NCI-H526 (cell line): ENCODE measurements at places on chromosomes 12 and 14.

GRCh38 chr14:88026890-88027289 is 22.0 kb downstream of the GPR65 start:
- no peak for DNase-seq

GRCh38 chr14:104090071-104090748 is 4.7 kb downstream of the ASPG start:
- no peak for DNase-seq

DNA sequence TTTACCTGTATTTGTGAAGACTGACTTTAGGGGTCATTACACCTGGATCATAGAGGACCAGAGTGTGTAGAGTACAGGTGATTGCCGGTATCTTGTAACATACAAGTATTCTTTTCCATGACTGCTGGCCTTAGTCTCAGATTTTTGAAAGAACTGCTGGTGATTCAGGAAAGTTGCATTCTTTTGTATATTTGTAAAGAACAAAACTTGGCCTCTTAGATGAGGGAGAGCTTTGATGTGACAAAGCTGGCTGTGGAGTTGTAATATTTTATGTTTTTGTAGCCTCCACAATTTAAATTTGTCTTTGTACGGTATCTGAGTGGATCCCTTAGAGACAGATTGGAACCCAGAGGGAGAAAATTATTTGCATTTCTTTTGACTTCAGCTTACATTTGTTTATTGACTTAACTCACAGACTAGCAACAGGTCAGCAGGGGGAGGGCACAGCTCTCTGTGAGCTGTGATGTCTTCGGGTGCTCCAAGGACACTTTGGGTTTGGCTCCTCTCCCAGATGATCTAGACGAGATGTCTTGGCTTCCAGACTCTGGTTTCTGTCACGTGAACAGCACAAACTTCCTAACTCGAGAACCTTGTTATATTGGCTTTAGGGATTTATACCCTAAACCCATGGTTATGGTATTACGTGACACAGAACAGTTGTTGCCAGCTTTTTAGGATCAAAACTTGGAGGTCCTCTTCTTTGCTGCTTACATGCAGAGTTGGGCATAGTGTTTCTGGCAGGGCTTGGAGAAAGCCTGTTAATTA is 65.9 kb downstream of the DAAM1 start:
- DNase-seq, result peak; percentile 81

DNA sequence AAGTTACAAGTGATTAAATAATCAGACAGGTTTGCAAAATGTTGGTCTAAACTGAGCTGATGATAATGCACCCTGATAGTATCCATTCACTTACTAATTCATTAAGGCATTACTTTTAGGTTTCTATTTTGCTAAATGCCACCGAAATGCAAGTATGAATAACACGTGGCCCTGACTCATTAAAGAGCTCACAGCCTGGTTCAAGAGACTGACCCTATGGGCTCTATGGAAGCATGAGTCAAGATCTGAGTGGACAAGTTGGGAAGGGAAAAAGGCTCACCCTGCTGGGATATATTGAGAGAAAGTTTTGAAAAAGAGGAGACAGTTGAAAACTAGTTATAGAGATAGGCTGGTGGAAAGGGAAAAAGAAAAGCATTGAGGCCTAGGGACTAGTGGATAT is 14.8 kb upstream of the LRRC9 start:
- DNase-seq, result no peak

GRCh38 chr12:88844426-88844825 is 264.2 kb upstream of the KITLG start:
- no peak for DNase-seq

GRCh38 chr12:132653567-132654290 is 33.4 kb downstream of the POLE start:
- DNase-seq, result no peak

DNA sequence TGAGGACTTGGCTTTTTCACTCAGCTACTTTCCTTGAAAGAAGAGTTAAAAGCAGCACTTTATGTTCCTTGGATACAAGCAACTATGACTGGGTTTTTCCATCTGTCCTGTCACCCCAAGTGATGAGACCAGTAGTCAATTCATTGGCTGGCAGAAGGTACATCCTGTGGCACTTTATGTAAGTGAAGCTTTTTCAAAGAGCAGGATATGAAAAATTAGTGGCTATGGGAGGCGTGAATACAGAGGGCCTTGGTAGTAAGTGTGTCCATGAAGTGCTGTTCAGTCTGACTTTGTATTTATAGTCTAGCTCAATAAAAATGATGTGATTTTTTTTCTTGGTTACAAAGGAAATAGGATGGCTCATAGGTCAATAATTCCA is 68.8 kb downstream of the DRAM1 start:
- no peak for DNase-seq

DNA sequence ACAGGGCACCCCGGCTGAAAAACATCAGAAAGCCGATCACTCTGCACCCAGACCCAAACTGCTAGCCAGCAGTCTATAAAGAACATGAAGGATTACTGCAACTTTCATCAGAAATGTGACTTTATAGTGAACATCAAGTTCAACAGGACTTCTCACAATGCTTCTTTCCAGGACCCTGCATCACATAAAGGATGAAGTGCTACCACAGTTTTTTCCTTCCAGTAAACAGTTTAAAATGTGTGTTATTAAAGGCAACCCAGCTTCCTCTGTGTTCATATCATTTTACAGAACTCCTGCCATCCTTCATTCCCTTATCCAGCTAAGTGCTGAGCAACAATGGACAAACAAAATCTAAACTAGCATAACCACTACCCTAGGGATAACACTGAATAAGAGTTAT is 280.3 kb upstream of the DIO2 start:
- DNase-seq, result no peak

- DNase-seq, result no peak
These were observed at the start of gene C12orf54 for GRCh38 chr12:48482198-48482597. Gene C12orf54 (plus strand): TSS chr12:48482498. CDS start chr12:48483297, 799 bp downstream.

DNA sequence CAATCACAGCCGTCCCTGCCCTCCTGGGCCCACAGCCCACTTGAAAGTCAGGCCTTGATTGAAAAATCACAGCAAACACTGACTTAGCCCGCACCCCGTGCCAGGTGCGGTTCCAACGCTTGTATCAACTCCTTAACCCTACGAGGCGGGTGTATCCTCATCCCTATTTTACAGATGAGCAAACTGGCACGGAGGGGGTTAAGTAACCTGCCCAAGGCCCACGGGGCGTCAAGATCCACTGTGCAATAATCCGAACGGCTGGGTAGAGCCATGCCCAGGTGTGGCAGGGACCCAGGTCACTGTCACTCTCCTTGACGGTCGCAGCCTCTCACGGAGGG is 583 bp downstream of the DNAH10 start:
- DNase-seq, result peak; percentile 8

DNA sequence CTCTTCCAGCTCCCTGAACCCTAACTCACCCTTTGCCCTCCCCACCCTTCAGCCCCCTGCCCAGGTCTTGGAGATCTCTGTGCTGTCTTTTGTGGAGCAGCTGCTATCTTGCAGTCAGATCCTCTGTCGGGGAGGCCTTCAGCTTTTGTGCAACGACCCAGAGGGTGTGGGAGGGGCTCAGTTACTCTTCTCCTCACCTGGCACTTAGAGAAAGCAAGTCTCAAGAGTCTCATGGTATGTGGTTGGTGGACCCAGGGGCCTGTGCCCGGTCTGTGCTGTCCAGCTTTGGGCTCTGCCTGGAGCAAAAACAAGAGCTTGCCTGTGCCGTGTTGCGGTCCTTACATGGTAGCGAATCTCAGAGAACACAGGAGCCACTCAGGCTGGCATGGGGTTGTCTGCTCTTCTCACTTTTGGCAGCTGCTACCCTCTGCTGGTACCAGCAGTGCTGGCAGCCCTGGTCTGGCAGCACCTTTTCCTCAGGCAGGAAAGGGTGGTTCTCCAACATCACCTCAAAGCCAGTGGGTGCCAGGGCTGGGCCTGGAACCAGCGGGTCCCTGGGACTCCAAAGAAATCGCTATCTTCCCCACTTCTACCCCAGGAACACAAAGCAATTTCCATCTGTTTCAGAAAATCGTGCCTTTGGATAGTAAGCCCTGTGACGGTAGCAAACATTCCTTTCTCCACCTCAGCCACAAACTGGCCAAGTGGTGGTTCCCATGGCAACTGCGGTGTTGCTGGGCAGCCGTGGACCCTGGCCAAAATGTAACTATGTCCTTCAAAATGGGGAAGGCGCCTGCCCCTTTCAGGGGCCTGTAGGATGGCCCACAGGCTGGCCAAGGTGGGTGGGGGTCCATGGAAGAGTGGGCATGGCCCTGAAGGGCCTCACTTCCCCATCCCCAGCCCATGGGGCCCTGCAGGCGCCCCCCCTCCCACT is 90.0 kb downstream of the RIN3 start:
- peak; percentile 40 for DNase-seq

DNA sequence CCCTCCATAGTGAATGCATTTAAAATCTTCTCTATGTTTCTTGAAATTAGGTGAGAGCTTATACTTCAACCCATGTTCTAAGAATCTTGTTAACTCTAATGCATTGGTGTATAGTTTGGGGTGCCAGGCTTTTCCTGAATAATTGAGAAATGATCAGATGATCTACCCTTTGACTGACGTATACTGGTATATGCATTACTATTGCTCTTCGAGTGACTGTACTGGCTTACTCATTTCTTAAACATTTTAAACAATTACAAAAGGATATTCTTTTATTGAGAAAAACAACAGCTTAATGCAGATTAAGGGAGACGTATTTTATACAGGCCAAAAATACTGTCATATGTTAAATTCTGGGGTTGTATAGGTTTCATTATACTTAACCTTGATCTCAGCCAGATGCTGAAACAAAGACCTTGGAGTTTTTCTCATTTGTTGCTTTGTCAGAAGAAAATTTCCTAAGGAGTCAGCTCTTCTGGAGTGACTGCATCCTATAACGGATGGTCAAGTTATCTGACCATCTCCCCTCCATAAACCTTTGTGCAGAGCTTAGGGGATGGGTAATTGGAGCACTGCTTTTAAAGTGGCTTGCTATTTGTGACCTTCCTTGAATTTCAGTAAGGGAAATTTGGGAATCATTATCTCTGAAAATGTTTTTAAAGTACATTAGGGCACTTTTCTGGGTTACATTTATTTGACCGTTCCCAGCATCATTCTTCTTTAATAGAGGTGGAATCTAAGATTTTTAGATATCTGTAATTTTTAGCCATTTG is 507.6 kb downstream of the PCNX1 start:
- no peak for DNase-seq

DNA sequence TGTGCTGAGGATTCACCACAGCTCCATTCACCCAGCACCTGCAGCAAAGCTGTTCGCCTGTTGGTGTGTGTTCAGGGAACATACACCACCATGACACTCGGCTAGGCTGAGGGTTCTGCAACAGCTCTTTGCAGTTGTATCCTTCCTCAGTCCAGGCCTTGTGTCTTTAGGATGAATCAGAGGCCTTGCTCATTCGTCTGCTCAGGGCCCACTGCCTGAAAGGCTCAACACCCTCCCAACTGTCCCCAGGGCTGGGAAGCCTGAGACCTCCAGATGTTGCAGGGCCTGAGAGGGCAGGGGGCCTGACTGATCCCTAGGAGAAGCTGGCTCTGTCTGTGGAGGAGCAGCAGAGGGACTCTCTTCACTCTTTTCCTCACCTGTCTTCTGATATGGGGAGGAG is 11.2 kb downstream of the ZDHHC22 start:
- no peak for DNase-seq

GRCh38 chr14:35669782-35670181 is 135.8 kb downstream of the INSM2 start:
- peak; percentile 81 for DNase-seq

DNA sequence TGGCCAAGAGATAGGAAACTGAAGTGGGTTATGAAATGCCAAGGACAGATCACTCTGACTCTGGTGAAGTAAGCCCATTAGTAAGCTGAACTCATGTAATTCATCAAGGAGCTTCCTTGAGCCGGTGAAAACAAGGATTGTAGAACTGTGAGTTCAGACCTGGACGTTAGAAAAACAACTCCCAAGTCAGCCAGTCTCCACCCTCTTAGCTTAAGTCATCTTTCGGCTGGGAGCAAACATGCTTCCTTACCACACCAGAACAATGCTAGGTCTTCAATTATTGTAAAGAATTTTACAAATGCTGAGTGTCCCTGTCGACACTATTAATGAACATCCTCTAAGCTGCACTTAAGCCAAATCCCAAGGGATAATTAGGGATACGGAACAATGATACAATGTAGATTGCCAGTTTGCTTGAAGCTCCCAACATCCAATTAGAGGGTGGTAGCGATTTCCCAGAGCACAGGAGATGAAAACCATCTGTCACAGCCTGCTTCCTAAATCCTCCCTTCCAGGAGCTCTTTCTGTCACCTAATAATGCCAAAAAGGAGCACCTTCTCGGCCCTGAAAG is 45.7 kb upstream of the VASH1 start:
- DNase-seq, result no peak

- DNase-seq, result no peak
These were observed 20.7 kb downstream of the NAA25 start for GRCh38 chr12:112087851-112088250.

- DNase-seq, result no peak
These were observed 45.1 kb downstream of the FLRT2 start for GRCh38 chr14:85574853-85575616.

DNA sequence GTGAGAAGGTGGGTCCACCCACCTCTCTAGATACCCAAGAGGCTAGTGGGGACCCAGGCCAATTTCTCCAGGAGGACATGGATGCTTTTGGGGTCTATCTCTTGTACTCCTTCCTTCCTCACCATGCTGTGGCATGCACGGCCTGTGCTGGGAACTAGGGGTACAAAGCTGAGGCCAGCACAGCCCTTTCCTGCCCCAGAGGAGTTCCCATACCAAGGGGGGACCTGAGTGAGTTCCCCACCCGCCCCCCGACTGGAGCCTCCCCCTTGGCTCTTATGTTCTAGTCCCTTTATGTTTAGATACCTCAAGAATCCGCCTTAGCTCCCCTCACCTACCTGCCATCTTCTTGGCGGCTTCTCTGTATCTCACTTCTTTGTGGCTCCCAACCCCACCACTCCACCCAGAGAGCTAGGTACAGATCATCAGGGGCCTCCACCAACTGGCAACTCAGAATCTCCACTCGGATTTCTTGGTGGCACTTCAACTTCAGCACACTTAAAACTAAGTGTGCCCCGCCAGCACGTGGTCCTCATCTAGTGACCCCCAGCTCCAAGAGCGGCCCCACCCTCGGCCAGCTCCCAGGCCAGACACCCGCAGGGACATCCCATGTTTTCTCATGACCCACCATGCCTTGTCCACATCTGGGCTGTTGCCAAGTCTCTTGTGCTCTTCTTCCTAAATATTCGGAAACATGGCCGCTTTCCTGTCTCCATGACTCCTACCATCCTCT is 115.2 kb upstream of the RTL1 start:
- DNase-seq, result no peak

DNA sequence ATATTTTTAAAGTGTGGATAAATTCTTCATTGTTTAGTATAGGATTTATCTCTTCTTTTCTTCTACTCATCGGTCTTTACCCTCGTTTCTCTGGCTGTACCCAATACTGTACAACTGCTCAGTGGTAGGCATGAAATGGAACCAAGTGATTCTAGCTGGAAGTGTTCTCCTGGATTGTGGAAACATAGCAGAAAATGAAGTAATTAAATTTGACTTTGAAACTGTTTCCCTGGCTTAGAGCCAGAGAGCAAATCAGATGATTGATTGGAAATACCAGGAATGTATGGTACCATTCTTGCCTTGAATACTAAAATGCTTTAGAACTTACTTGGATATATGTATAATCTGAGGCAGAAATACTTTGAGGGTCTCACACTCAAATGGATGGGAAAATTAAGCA is 292.3 kb downstream of the ERC1 start:
- DNase-seq, result no peak

- no peak for DNase-seq
These were observed 3.0 kb downstream of the SMIM10L1 start for GRCh38 chr12:11174022-11174421.

GRCh38 chr14:68681256-68682011 is 111.4 kb downstream of the ZFP36L1 start:
- DNase-seq, result no peak

- no peak for DNase-seq
These were observed 797.1 kb downstream of the VRK1 start for GRCh38 chr14:97594306-97594705.

GRCh38 chr14:105927096-105928060 is 401.0 kb downstream of the TMEM121 start:
- DNase-seq, result no peak
